ENCODE measurements at places on chromosomes 16 and 17. TPM values are rescaled to one million over a fixed set of nuclear protein-coding genes. Genes with fewer than 3 reads are reported as not detected.

Gene GPT2
- total RNA-seq: 60.6 TPM

Gene NPIPA8
- 25.0 TPM for total RNA-seq

Gene RUNDC3A
- 1.0 TPM for total RNA-seq

Gene UTS2R
- not detected for total RNA-seq

Gene RPL38
- total RNA-seq: 1,197 TPM

Gene SLC52A1
- not detected for total RNA-seq

Gene COL1A1
- total RNA-seq: 3.4 TPM

Gene CAVIN1
- total RNA-seq: 137 TPM

Gene RPS6KB1
- 48.4 TPM for total RNA-seq

Gene CD300C
- total RNA-seq: not detected

Gene KCNJ12
- 0.05 TPM for total RNA-seq

Gene C17orf78
- not detected for total RNA-seq

Gene WBP2
- 55.7 TPM for total RNA-seq

Gene CCL4L2
- total RNA-seq: not detected

Gene KRT31
- total RNA-seq: not detected

Gene TP53TG3B
- total RNA-seq: not detected

Gene TMEM114
- total RNA-seq: not detected

Gene HSF5
- total RNA-seq: not detected

Gene GJC1
- 6.9 TPM for total RNA-seq

Gene NUPR1
- 345 TPM for total RNA-seq

Gene ATXN1L
- 18.2 TPM for total RNA-seq

Gene DOC2A
- total RNA-seq: 1.2 TPM

Gene CCL16
- total RNA-seq: not detected

Gene PLEKHH3
- total RNA-seq: 12.5 TPM

Gene CDC6
- total RNA-seq: 96.8 TPM

Gene GLIS2
- 14.7 TPM for total RNA-seq

Gene PAM16
- total RNA-seq: 71.8 TPM

Gene DHRS13
- total RNA-seq: 9.5 TPM

Gene CAPNS2
- 0.32 TPM for total RNA-seq

Gene SLC38A8
- total RNA-seq: not detected

Gene TLCD2
- total RNA-seq: 2.5 TPM

Gene CMTM1
- 2.1 TPM for total RNA-seq

Gene ST6GALNAC1
- not detected for total RNA-seq

Gene SLC47A1
- total RNA-seq: 1.1 TPM

Gene SLC16A11
- not detected for total RNA-seq

Gene CDH8
- 0.42 TPM for total RNA-seq

Gene CHD9NB
- 2.4 TPM for total RNA-seq
